Choroid plexus epithelial cell (primary cell): ENCODE measurements at places on chromosomes 1 and 21.

DNA sequence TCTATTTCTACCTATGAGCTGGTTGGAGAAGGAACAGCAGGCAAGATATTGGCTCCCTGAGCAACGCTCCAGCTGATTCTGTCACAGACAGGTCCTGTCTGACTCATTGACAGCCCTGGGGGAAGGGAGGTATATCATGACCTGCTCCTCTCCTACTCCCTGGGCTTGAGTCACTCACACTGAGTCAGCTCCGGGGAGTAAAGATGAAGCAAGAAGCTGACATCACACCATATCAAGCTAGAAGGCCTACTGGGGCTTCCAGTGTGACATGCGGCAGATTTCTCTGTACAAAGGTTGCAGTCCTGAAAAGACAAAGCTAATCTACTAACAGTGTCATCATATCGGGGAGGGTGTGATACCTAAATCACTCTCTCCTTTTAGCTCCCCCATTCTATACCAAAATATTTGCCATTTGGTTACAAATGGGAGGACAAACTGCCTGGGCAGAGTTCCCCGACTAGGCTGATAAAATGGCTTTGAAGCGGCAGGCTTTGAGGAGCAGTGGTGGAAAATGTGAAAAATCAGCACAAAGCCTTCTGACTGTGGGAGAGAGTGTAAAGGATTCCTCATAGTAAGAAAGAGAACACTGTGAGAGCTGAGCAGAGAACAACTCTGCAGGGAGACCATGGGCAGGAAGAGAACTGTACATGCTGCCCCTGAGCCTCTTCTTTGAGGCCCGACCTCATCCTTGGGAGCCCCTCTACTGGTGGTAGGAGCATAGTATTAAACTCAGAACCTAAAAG, 15.5 kb downstream of the PI4KB start:
- DNase-seq: peak; percentile 100

DNA sequence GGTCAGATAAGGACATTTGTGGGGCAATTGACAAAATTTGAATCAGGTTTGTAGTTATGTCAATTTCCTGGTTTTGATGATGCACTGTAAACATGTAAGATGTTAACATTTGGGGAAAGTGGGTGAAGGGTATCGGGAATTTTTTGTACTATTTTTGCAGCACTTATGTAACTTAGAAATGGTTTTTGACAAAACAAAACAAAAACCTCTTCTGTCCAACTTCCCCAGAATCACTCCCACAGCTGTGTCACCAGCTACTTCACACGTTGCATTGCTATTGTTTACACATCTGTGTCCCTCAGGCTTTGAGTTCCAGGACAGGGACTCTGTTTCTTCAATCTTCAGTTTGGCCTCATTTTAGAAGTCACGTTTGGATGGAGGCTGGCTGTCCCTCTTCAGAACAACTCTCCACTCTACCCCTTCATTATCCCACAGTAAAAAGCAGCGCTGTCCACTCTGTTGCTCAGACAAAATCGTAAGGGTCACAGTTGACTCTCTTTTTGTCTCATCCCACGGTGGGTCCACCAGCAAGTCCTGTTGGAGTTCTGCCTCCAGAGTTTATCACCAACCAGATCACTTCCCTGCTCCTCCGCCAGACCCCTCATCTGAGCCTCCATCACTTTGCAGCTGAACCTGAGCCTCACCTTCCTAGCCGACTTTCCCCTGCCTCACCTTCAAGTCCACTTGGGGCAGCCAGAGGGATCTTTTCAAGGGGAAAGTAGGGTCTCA, 63.2 kb downstream of the NENF start:
- no peak for DNase-seq

- no peak for DNase-seq
Measured at GRCh38 chr1:235015291-235015985, 113.2 kb downstream of the TOMM20 start.

GRCh38 chr1:183163316-183163715, 22.7 kb upstream of the LAMC2 start:
- peak; percentile 60 for DNase-seq

- DNase-seq: no peak
Measured at GRCh38 chr1:50976111-50976889, 6.3 kb downstream of the CDKN2C start.

DNA sequence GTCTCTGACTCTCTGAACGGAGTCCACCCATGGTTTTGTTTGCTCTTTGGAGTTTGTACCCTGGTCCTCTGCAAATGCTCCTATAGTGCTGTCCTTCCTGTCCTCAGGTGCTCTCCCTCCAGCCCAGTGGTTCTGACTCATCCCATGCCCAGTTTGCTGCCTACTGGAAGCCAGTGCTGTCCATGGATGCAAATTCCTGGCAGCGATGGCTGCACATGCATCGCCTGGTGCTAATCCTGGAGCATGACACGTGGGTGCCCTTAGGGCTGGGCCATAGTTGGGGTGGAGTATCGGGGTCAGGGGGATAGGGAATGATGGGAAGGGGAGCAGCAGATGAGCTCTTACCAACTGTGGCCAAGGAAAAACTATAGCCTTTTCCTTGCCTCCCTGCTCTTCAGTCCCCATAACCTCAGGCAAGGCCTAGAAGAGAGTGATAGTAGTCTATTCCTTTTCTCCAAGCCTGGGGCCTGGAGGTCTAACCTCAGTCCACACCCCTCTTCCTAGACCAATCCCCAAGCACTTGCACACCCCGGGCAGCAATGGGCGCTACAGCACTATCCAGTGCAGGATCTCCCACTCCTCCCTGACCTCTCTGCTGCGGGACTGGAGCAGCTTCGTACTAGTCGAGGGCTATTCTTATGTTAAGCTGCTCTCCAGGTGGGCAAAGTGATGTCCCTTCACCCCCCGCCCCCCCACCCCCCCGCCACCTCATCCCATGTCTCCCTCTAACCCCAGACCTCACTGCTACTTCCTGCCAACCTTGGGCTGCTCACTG, 31.6 kb downstream of the HYI start:
- no peak for DNase-seq

GRCh38 chr21:21179619-21180298, 181.6 kb downstream of the NCAM2 start:
- DNase-seq: no peak
